Ammon's horn (tissue), 1 donor: ENCODE measurements at places on chromosomes 3 and 15.
A peak's percentile ranks its signal among the peaks of the same experiment; 100 is the strongest.

- peak; percentile 81 for DNase-seq
Measured at GRCh38 chr15:68829068-68829467, 8.4 kb upstream of the ANP32A start.

DNA sequence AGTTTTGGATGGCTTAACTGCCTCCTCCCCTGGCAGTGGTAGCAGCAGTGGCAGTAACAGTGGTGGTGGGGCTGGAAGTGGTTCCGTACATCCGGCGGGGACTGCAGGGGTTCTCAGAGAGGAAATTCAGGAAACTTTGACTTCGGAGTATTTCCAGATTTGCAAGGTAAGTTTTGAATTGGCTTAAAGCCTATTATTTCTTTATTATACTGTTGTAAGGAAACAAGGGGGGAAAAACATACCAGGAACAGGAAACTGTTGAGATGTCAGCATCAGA lies 1.5 kb downstream of the STXBP5L start:
- DNase-seq: peak; percentile 9

DNA sequence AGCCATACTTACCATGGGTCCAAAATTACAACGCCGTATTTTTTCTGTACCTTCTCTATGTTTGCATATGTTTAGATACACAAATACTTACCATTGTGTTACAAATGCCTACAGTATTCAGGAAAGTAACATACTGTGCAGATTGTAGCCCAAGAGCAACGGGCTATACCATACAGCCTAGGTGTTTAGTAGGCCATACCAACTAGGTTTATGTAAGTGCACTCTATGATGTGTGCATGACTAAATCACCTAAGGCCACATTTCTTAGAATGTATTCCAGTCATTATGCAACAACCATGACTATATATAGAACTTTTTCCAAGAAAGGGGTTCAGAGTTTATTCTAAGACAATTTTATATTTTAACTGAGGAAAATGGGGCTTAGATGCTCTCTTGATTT lies 411.7 kb downstream of the MAGI1 start:
- no peak for DNase-seq

DNA sequence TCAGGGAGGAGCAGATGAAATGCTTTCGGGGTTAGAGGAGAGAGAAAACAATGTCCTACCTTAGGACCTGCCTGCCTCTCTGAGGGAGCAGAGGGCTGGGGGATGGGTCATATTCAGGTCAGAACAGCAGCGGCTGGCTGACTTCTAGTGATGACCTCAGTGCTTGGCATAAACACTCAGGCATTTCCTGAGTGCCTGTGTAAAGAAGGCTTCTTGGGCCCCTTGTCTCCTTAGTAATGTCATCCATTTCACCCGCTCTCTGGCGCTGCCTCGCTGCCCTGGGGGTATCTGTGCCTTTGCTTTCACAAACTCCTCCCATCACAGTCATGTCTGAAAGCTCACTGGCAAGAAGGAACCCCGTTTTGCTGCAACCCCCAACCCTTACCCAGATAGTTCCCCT lies 82.9 kb upstream of the GSK3B start:
- no peak for DNase-seq

- no peak for DNase-seq
Measured at GRCh38 chr3:141812084-141812483, 48.9 kb downstream of the GRK7 start.

- no peak for DNase-seq
Measured at GRCh38 chr3:96931119-96931862, 116.9 kb downstream of the EPHA6 start.

- no peak for DNase-seq
Measured at GRCh38 chr3:150278843-150279381, 129.2 kb upstream of the TSC22D2 start.
